Parietal lobe (tissue), 2 donors: ENCODE measurements at places on chromosomes 6 and 20. TPM values are rescaled to one million over a fixed set of nuclear protein-coding genes. Genes with fewer than 3 reads are reported as not detected.

Gene TMX4
- 30.4 TPM for total RNA-seq

Gene CENPW
- total RNA-seq: 8.5 TPM

Gene CPXM1
- 8.8 TPM for total RNA-seq

Gene UST
- total RNA-seq: 29.4 TPM
